A549 treated with GW870086 at 1 μM for 4 hours (cell line): ENCODE measurements at places on chromosomes 1 and 21. TPM values are rescaled to one million over a fixed set of nuclear protein-coding genes. Genes with fewer than 3 reads are reported as not detected.

The CFAP74 gene
- 0.05 TPM in 1 of 5 replicates, not detected in the others for total RNA-seq

The ARHGAP30 gene
- 0.07 to 0.14 TPM (median 0.10 TPM) in 4 of 5 replicates, not detected in the other for total RNA-seq

The CACHD1 gene
- total RNA-seq = 1.4 to 1.7 TPM (median 1.5 TPM) in 5 replicates

The TIPRL gene
- total RNA-seq = 32.6 to 36.6 TPM (median 34.7 TPM) in 5 replicates

The TEDDM1 gene
- not detected in 5 replicates for total RNA-seq
